ELR (cell line): ENCODE measurements at places on chromosomes 2 and 18.
A peak's percentile ranks its signal among the peaks of the same experiment; 100 is the strongest.

GRCh38 chr2:223972656-223973102, 15.4 kb downstream of the MRPL44 start:
- no peak for DNase-seq

- DNase-seq, result no peak
Measured at GRCh38 chr2:72051971-72052505, 95.6 kb downstream of the CYP26B1 start.

DNA sequence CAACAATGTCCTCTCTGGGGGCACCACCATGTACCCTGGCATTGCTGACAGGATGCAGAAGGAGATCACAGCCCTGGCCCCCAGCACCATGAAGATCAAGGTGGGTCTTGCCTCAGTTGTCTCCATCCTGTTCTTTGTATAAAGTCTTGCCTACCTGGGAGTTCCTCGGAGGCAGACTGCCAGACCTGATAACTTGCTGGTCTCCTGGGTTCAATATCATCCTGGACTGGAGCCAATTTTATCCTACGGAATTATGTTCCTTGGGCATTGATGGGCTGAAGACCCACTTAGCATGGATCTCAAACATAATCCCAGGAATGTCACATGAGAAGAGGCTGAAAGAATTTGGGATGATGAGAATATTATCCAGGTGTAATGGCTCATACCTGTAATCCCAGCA, 10.0 kb upstream of the DGUOK start:
- DNase-seq, result no peak

GRCh38 chr18:14969500-14969899, 221.5 kb downstream of the ANKRD30B start:
- no peak for DNase-seq

DNA sequence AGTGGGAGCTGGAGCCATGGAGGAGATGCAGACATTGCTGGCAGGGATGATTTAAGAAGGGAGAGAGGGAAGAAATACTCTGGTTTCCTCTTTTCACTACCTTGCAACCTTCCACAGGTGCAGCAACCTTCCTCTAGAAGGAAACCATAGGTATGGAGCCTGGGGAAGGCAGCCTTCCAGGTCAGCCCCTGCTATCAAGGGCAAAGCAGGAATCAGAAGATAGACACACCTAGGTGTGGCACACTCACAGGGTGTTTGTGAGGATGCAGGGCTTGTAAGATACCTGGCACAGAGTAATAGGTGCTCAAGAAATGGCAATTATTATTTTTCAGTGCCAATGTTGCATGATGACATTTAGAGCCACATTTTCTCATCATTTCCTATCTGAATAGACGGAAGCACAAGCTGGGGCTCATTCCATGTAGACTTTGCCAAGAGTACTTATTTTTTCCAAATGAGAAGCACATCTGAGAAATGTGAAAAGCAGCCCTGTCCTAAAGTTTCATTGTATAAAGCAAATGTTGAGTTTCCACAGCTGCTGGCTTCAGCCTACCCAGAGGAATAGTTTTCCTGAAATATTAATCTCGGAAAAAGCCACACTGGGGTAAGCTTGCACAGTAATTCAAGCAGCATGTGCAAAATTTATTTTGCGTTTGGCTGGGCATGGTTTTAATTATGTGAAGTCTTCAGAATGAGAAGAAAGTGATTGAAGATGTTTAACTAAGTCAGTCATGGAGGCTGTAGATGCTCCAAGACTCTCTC, 20.6 kb downstream of the EVA1A start:
- DNase-seq, result no peak

DNA sequence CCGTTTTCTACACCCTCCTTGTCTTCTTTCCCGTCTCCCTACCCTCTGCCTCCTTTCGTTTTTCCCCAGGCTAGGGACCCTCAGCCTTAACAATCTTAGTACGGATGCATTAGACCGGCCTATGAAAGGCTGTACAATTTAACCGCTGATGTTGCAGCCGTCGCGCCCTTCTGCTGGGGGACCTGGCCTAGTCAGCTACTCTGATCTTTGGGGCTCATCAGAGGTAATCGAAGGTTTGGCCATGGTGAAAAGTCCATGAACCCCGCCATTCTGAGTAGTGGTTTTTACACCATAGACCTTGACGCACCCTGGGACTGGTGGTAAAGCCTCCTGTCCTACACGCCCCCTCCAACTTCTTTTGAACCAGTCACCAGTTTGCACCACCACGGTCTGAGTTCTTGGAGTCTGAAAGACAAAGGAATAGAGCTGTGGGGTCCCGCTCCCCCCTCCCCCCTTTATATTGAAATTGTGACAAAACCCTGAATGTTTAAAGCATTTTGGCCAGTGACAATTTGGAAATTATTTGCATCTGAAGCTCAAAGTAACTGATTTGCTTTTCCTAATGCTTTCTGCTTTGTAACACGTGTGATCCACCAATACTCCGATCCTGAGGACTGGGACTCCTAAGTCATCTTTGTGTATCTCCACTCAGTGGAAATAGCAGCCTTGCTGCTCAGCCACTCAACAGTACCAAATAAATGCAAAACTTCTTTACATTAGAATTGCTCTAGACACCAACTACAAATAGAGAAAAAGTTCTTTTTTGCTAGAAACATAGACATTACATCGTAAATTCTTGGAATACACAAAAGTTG, 642 bp upstream of the SRSF7 start:
- peak; percentile 60 for DNase-seq

DNA sequence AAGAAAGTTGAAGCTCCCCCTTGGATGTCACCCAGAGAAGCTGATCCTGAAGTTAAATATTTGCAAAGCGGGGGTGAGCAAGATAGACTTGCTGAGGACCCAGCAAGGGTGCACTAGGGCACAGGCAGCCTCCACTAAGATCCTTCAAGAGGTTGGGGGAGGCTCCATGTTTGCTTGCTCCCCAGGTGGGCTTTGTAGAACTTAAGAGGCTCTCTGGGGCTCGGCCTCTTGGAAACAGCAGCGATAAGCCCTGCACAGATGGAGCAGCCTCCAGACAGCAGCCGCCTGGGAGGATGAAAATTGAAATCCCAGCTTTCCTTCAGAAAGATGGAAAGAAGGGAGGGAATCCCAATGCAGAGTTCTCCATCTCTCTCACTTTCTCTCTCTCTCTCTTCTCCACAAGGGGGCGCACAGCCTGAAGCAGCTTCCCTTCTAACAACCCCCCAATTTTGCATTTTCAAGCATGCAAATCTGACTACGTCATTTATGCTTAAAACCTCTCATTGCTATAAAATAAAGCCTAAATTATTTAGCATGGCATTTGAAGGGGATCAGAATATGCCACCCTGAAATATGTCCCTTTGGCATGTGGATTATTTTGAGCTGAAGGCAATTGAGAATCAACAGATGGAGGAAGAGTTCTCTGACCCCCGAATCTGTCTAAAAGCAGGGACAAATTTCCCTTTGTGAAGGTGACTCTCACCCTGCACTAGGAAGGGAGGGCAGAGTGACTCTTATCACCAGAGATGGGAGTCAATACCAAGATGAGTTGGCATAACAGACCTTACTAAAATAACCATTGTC, 185.7 kb upstream of the KLHL29 start:
- DNase-seq, result peak; percentile 55

DNA sequence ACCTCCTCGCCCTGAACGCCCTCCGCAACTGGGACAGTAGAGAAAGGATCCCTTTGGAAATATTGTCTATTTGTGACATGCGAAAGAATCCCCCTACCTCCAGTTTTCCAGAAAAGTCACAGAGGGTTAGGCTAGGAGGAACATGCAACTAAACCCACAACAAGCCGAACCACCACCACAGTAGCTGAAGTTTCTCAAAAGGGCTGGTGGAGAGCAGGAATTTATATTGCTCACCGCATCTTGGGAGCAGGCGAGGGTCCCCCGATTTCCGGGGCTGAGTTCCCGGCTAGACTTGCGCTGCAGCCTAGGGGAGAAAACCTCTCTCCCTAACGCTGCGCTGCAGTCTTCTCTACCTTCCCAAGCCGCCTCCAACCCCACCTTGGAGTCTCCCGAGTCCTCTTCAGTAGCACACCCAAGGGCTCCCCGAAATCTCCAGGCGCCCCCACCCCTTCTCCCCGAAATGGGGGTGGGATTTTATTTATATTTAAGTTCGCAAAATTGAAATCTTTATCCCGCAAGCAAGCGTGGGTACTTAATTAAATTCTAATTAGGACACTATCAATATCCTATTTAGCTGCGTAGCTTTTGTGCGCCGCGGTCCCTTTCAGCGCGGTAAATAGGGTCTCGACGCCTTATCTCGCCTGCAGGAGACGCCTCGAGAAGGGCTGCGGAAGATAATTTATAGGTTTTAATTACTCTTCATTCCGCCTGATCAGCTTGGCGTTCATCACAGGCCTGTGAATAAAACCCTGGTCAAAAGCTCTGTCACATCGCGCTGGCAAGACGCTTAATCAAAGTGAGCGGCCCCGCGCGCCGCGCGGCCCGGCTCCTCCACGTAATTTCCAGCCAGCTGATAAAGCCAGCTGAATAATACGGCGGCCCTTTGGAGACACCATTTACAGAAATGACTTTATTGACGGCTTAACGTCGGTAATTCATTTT, 2.0 kb upstream of the EN1 start:
- DNase-seq, result no peak

GRCh38 chr2:224436634-224437033, 34.7 kb upstream of the FAM124B start:
- DNase-seq, result peak; percentile 11

DNA sequence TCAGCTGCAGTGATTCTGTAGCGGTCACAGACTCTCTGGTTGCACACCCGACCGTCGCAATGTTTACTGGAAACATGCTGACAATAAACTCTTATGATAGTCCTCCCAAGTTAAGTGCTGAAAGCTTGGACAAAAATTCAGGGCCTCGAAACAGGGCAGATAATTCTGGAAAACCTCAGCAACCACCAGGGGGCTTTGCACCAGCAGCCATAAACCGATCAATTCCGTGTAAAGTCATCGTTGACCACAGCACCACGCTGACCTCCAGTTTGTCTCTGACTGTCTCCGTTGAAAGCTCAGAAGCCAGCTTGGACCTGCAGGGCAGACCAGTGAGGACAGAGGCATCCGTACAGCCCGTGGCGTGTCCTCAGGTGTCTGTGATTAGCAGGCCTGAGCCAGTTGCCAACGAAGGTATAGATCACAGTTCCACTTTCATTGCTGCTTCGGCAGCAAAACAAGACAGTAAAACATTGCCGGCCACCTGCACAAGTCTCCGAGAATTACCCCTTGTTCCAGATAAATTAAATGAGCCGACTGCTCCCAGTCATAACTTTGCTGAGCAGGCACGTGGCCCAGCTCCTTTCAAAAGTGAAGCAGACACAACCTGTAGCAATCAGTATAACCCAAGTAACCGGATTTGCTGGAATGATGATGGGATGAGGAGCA, 166.1 kb downstream of the ASXL3 start:
- no peak for DNase-seq

DNA sequence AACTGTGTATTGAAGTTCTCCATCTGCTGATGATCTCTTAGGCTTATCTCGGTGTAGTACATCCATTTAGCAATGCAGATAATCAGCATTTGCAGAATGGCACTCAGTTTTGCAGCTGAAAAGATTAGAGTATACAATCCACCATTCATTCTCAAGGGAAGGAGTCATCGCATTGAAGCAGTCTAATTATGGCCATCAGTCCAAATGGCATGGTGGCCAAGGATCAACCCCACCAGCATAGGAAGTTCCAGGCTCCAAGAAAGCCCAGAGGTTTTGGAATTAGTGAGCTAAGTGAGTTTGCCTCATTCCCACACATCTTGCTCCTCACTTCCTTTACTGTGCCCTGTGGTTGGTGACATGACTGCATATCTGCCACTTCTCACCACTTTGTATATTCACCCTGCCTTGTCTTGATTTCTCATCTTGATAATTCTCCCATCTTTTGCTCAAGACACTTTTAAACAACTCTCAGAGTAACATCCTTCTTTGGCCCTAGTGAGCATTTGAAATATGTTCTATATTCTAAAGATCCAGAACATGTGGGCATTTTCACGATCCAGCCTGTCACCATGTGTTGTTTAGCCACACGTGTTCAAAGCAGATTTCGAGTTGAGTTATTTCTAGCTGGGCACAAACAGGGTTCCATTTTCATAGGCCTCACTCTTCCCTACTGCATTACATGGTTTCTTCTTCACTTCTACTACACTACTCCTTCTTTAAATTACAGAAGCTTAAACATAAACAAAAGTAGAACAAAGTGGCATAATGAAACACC, 1119.8 kb downstream of the TSN start:
- no peak for DNase-seq

DNA sequence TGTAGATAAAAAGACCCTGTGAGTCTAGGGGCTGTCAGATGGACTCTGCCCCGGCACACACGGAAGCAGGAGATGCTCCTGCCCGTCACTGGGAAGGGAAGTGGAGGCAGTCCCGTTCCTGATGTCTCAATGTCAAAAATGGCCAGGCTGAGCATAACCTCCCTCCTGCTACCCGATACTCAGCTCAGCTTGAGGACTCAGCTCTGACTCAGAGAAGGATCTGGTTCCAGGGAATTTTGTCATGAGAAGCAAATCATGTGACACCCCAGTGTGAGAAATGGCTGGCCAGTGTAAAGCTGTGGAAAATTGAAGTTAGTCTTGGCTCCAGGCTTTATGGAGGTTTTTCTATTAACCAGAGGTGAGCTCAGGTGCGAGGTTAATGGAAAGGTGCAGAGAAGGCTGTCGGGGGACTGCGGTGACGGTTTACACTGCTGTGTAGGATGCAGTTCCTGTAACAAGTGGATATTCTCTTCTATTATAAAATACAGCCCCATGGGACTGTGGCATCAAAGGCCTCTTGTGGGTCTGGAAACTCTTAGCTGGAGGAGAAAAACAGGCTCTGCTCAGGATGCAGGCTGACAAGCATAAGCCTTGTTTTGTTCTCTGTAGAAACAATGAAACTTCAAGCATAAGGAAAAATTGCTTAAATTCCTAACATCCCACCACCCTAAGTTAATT, 24.7 kb upstream of the AGAP1 start:
- DNase-seq, result peak; percentile 95

DNA sequence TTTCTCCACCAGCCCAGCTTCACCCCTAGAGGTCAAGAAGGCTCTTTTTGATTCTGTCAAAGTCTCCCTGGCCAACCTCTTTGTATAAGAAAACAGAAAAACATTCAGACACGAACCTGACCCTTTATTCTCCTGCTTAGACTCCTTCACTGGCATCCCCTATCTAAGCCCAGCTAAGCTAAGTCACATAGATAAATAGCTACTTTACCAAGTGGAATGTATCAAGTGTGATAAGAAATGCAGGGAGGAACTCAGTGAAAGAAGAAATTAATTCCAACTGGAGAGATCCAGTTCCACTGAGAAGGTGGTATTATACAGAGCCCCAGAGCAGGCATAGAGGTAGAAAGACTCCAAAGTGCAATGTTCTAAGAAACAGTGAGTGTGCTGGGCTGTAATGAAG, 489.5 kb downstream of the TNS1 start:
- DNase-seq, result no peak

DNA sequence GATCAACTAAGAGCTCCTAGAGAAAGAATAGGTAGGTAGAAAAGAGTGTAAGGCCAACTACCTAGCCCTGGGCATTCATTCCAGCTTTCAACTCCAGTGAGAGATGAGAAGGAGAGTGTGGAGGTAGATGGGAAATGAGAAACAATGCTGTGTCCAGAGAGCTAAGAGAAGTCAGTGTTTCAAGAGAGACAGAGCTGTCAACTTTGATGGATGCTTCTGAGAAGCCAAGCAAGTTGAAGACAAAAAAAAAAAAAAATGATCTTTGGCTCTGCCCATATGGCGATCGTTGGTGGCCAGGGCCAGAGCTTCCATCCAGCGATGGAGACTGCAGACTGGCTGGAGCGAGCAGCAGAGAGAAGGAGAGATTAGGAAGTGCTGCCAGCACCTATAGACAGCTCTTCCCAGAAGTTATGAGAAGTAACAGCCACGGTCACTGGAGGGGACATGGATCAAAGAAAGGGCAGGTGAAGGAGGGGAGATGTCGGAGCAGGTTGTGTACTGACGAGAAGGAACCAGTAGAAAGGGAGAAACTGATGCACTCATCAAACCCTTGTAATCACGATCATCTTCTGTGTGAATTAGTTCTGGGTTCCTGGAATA, 112.4 kb upstream of the PPP1CB start:
- DNase-seq, result no peak
